ENCODE measurements at places on chromosomes 16 and 17.
A peak's percentile ranks its signal among the peaks of the same experiment; 100 is the strongest.

DNA sequence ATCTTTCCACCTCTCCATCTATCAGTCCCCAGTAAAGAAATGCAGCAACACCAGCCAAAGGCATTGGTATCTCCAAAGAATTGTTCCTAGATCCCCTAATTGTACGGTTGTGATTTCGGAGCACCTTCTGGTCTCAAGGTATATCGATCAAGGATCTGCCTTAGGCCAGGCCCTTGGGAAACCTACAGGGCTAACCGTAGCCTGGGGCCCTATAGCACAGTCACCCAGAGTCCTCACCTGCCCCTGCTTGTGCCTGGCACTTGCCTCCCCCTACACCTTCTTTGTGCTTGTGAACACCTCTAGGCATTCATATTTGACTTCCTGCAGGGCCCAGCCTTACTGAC, 16.8 kb upstream of the AURKB start:
- no peak for DNase-seq

DNA sequence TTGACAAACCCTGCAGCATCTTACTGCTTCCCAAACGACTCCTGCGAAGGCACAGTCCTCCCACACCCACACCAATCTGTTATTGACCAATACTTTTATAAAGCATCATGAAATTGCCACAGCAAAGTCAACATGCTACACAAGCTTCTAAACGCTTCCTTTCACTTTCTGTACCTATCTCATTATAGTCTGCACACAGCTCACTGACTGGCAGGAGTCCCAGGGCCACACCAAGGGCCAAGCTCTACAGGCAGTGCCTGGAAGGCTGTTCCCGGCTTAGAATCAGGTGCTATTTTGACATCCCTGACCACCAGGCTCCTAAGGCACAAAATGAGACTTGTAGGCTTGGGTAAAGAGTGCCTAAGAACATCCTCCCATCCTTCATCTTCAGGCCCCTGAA, 39.5 kb downstream of the USP7 start:
- DNase-seq: no peak

DNA sequence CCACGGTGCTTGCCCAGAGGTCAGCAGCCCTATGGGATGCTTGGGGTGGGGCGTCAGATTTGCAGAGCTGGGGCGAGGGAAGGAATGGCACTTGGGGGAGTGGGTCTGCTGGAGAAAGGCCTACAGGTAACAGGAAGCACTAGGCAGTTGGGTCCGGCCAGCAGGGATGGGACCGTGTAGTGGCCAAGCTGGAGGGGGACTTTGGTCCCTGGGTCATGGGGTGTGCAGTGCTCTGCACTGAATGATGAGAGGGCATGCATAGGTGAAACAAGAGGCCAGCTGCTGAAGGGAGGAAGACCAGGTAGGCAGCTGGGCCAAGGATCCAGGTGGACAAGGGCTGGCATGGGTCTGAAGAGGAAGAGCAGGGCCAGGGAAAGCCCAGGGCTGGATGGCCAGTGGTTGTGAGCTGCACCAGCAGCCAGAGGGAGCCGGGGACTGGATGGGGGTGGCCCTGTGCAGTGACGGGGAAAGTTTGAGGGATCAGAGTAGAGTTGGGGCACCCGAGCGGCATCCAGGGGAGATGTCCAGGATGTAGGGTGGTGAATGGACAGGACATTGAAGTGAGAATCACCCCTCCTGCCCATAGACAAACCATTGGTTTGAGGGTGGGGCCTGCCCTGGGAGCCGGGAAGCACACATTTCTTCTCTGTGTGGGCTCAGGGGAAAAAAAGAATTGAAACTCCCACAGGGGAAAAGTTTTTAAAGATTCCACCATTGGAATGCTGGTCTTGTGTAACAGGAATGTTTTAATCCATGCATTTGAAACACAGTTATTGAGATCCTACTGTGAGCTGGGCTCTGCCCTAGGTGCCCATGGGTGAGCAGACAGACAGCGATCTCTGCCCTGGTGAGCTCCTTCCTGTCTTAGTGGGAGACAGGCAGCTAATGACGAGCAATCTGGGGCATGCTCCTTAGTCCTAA, 25.1 kb downstream of the RAI1 start:
- DNase-seq: no peak

- DNase-seq: no peak
These were observed 16.2 kb upstream of the MTMR4 start for GRCh38 chr17:58530655-58531054.

- DNase-seq: no peak
These were observed 42.2 kb upstream of the BRD7 start for GRCh38 chr16:50411034-50411433.

- DNase-seq: no peak
These were observed 42.0 kb upstream of the TMC5 start for GRCh38 chr16:19375561-19376158.

GRCh38 chr16:17131351-17131750, 339.4 kb downstream of the XYLT1 start:
- DNase-seq: no peak

- no peak for DNase-seq
These were observed 229.9 kb downstream of the ABCC12 start for GRCh38 chr16:47925811-47926460.

DNA sequence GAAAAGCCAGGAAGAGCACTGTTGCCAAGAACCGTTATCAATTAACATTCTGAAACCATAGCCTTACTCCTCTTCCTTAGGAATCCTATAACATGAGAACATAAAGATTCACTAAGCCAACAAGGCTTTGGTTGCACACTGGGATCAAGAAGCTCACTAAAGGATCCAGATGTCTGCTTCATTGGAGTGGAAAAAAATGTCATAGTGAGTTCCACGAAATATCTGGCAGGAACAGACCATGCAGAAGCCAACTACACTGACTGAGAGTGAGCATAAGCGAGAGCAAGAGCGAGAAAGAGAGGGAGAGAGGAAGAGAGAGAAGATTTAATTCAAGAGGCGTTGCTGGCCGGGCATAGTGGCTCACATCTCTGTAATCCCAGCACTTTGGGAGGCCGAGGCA, 13.4 kb upstream of the MEIOC start:
- DNase-seq: no peak

GRCh38 chr16:72797621-72798020, 250.3 kb downstream of the ZFHX3 start:
- DNase-seq: no peak

DNA sequence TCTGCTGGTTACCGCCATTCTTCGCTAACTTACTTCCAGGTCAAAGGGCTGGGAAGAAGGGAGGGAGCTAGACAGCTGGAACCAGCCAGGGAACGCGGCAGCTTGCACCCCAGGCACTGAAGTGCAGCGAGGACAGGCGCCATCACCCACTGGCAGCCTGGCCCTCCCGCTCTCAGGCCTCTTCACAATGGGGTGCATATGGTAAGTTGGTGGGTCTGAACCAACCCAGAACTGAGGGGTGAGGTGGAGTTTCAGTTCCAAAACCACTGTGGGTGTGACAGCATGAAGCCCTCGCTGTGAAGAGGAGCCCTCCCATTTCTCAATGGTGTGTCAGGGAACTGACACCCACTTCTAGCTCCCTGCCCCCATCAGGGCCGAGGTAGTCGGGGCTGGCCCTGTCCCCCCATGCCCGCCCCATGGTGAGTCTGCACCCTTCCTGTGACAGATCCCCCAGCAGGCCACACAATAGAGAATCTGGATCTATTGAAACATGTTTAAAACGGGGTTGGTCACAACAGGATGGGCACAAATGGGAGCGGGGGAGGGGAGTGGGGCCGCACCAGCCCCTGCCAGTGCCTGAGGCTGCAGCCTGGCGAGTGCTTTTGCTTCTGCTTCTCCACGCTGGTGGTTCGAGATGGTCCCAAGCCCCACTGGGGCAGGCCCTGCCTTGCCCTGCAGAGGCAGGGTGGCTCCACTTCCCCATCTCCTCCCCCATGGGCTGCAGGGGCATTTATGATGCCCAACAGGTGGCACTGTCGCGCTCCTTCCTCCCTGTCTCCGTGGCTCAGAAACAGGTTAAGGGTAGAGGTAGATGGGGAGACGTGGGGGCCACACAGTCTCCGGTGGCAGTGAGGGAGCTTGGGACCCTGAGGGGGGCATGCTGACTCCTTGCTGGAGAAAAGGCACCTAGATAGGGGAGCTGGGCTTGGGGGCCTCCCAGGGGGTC, 2.3 kb downstream of the LIMD2 start:
- peak; percentile 69 for DNase-seq
